ENCODE measurements at places on chromosomes 7 and 10. TPM values are rescaled to one million over a fixed set of nuclear protein-coding genes. Genes with fewer than 3 reads are reported as not detected.

DNA sequence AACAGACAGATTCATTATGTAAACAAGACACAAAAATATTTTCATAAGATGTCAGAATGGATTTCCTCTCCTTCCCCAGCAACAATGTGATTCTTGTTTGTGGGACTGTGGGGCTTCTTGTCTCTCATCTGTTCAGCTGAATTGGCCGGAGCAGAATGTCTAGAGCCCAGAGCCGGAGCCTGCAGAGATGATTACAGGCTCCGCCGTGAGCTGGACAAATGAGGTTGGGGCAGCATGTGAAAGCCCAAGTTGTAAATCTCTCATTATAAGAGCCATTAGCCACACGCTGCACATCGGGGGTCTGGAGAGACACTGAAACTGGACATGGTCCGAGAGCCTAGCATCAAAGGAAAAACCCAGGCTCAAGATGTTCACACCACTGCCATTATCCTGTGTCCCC lies 137.0 kb upstream of the ADAM12 start:
- no peak for DNase-seq

DNA sequence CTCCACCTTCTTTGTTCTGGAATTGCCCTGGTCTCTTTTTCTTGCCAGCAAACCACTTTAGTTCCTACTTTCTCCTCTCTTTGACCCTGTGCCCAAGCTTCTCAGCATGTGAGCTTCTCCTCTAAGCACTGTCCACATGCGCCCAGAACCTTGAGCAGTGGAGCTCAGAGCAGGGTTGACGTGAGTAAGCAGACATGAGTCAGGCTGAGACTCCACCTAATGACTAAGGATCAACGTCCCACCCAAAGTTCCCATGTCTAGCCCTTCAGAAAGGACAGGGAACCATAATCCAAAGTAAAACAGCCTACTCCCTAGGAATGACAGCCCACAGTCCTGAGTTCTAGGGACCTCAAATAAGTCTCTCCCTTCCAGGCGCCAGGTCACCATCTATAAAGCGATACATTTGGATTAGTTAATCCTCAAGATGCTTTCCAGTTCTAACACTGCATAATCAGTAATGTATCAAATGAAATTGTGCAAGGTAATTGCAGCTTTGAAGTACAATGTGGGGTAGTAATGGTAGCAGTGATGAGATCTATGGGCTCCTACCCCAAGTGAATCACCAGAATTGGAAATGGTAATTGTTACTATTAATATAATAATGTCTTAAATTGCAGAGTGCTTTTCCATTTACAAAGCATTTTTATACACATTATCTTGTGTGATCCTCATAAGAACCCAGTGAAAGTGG lies 44.5 kb downstream of the KCNMA1 start:
- peak; percentile 72 for DNase-seq

GRCh38 chr10:71143170-71143569 lies 69.2 kb upstream of the UNC5B start:
- DNase-seq, result no peak

- DNase-seq, result no peak
These were observed 265.0 kb upstream of the TCERG1L start for GRCh38 chr10:131576341-131577177.

- peak; percentile 38 for DNase-seq
These were observed 71.6 kb upstream of the CAMK2B start for GRCh38 chr7:44396931-44397545.

DNA sequence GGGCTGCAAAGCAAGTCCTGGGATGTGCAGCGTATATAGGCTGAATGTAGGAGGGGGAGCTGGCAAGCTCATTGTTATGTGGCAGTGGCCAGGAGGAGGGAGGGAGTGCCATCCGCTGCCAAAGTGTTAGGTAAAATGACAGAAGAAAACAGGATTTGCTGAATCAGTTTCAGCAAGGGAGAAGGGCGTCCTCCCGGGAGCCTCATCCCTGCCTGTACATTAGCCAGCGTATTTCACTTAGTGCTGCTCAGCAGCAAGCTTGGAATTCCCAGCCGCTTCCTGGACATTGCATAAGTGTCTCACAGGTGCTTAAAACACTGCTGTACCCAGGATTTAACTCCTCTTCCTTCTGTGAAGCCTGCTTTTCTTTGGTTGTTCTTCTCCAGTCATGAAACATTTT lies 2.5 kb downstream of the NIPSNAP2 start:
- no peak for DNase-seq

DNA sequence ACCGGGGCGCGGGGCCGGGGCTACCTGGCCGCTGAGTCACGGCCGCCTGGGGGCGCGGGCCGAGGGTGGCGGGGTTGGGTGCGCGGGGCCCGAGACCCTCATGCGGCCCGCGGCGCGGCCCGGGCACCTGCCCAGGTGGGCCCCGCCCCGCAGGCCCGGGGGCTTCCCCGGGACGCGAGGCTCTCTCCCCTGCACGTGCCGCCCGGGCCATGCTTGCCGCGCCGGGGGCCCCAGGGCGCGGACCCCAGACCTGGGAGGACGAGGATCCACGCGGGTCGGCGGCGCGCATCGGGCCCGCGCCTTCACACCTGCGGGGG lies 402 bp downstream of the MAFK start:
- DNase-seq, result no peak

DNA sequence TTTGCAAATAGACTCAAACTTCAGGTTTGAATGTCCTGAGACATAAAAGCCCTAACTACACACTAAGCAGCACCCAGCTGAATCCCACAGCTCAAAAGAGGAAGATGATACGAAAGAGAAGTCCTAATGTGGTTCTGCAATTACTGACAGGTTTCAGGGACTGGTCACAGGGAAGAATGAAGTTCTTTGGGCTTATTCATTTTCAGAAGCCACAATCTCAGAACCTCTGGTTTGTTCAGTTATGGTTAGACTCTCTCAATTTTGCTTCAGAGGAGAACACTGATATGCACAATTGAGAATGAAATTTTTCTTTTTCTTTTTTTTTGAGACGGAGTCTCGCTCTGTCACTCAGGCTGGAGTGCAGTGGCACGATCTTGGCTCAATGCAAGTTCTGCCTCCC lies 94.6 kb upstream of the FAM180A start:
- no peak for DNase-seq

GRCh38 chr7:25256333-25256819 lies 28.1 kb upstream of the NPVF start:
- DNase-seq, result no peak

DNA sequence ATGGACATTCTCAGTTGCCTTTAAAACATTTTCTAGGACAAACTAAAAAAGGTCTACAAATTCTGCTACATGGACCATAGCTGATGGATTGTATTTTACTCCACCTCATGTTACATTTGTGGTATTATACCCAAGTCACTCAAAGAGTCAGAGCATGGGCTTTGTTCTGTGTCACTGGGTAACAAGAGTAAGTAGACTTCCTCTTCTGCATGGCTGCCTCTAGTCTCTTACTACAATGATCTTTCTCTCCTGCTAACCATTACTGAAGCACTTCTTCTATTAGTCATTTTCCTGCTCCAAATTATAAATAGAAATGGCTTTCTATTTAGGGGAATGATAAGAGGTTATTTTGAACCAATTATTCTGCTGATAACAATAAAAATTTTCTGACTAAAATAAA lies 727.4 kb upstream of the NRP1 start:
- peak; percentile 12 for DNase-seq

DNA sequence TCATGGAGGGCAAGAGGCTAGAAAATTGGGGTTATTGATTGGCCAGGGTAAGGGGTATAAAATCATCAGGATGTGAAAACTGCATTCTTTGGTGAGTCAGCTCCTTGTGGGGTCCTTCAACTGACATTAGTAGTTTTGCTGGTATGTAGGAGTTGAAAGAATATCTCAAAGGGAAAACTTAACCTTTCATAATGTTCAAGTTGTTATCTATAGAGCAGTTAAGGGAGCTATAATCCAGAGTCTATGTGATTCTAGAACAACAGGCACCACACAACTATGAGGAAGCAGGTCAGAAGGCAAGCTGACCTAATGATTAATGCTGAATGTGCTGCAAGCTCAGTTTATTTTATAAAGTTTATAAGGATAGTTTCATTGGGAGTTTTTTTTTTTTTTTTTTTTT lies 13.7 kb downstream of the PRPS1L1 start:
- no peak for DNase-seq

Gene CCDC186
- total RNA-seq, result 14.1 TPM

Gene ACTA2
- total RNA-seq, result 37.6 TPM

Gene IL6
- total RNA-seq, result 8.5 TPM

Gene FAM25A
- total RNA-seq, result not detected

Gene EXOC4
- total RNA-seq, result 49.9 TPM

All from kidney epithelial cell (primary cell).